ENCODE measurements at places on chromosomes 16 and 17.

DNA sequence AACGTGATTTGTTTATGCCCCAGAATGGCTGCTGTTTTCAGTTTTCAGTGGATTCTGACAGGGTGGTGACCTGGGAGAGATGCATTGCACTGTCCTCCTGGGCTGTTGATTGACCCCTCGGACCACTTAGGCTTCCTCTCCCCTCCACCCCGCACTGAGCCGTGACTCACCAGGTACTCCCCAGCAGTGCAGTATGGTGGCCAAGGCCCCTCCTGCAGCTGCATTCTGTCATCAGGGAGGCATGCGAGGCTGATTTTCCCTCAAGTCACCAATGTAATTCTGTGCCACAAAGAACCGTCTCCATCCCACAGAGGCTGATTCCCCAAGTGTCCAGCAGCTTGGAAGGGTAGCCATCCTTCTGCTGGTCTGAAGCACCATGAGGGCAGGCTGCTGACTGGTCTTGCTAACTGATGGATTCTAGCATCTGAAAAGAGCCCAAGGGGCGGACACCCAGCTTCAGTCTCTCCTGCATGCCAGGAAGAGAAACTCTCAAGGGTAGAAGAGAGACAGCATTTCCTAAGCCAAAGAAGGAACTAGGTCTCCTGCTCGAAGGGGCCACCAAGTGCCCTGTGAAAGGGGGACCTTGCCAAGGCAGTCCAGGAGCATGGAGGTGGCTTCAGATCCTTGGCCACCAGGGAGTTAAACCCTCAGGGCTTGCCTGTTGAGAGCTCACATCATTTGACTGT is 148.1 kb downstream of the SOCS1 start:
- peak; percentile 61 for DNase-seq

- DNase-seq = no peak
Measured at GRCh38 chr17:62696726-62697490, 69.4 kb downstream of the MRC2 start.

- DNase-seq = no peak
Measured at GRCh38 chr17:57873261-57874057, 23.6 kb upstream of the MRPS23 start.

DNA sequence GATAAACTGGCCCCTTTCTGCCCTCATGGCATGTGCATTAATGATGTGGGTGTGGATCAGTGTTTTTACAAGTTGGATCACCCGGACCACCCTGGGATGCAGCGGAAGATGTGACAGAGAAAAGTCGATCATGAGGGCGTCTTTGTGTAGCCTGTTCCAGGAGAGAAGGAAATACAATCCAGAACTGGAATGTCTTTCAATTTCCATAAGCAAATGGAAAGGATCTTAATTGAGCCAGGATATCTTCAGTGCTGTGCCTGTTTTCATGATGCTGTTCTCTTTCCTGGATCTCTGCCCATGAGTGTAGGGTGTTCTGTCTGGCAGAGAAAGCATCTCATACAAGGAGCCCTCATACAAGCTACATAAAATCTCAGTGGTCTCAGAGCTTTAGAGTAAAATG is 481.4 kb downstream of the XYLT1 start:
- no peak for DNase-seq

DNA sequence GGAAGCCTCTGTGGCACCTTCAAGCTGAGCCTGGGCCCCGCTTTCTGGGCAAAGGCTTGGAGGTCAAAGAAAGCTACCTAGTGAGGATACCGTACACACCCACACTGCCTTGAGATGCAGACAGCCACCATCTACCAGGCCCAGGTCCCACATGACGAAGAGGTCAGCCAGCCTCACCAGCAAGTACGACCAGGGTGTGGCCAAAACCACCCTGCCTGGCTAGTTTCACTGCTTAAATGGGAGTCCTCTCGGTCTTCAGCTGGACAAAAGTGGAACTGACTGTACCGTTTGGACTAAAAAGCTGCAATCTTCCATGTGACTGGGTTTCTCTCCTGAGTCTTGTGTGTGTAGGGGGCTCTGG is 21.6 kb downstream of the VASN start:
- peak; percentile 82 for DNase-seq

DNA sequence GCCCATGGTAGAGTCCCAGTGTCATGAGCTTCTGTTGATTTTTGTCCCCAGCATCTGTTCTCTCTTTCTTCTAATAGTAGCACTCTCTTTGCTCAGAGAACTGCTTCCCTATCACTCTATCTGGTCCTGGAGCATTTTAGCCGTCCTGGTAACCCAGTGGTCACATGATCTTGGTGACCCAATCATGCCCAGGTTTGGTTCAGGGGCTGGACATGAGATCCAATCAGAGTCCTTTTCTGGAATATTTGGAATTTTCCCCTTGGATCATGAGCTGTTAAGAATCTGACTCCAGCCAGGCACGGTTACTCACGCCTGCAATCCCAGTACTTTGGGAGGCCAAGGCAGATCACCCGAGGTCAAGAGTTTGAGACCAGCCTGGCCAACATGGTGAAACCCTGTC is 197.0 kb downstream of the RAB11FIP4 start:
- DNase-seq = no peak

- peak; percentile 89 for DNase-seq
Measured at GRCh38 chr16:29857133-29857760, 5.8 kb downstream of the CDIPT start.

DNA sequence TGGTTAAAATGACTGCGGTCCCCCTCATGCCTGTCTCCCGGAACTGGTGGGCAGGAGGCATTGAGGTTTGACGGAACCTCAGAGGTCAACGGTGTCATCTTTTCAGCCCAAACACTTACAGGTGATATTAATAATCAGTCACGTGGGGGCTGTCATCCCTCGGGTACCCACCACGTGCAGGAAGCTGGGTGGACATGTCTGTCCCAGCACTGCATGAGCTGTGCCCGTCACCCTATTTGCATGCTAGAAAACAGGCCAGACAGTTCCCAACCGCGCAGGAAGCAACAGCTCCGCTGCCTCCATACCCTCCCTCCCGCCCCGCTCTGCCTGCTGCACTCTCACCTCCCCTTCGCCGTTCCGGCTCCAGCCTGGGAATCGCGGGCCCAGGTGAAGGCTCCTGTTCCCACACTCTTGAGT is 1.4 kb downstream of the SYNGR3 start:
- DNase-seq = no peak

GRCh38 chr17:39754958-39755553 is 17.3 kb downstream of the GRB7 start:
- no peak for DNase-seq

- DNase-seq = no peak
Measured at GRCh38 chr17:50317121-50317520, 28.8 kb upstream of the XYLT2 start.

- no peak for DNase-seq
Measured at GRCh38 chr17:19333132-19333440, 29.4 kb downstream of the B9D1 start.

DNA sequence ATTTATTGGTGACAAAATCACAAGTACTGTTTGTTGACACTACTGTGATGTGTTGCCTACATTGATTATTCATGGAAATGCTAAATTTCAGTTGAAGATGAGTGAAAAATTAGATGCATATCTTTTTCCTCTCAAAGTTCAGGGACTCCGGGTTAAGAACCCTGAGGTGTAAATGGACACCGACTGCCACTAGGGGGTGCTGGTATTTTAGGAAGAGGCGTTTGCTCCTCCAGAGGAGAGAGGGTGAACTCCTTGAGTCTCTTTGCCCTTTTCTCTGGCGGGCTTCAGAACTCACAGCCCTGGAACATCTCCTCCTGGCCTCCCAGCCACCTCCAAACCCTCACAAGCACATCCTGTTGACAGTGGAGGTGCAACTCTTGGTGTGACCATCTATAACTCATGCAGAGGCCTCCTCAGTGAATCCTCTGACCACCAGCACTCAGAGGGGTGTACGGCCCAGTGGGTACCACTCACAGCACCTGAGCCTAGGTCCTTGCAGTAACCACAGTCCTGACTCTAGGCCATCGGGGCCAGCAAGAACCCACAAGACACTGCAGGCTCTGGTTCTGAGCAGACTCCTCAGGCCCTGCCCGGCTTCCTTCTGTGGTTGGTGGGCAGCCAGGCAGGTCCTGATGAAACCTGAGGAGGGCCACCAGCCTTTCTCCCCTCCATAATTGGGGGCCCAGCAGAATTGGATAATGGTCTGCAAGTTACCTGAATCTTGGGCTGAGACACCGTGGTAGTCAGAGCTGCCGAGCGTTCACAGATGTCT is 26.2 kb upstream of the PIK3R5 start:
- DNase-seq = peak; percentile 66

GRCh38 chr17:68053231-68054013 is 17.9 kb downstream of the KPNA2 start:
- DNase-seq = peak; percentile 94

DNA sequence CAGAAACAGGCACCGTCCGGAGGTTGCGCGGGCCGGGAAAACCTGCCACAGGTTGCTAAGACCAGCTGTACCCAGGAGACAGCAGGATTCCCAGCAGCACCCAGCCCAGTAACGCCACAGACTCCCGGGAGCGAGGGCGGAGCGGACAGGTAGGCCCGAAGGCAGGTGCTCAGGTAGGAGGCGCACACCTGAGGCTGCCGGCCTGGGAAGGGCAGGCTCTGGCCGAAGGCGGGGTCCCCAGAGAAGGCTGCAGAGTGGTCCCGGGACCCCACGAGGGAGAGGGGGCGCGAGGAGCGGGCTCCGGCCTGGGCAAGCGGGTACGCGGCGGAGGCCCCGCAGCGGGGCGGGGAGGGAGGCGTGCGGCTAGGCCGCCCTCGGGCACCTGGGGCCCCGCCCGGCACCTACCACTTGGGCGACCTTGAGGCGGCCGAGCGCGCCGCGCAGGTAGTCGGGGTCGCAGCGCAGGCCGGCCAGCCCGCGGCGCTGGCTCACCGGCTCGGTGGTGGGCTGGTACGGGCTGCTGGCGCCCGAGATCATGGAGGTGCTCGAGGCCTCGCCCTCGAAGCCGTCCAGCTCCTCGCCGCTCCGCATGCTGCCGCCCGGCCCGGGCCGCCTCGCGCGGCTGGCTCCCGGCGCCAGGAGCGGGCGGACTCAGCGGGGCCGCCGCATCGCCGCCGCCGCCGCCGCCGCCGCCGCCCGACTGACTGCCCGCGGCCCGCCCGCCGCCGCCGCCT is 441 bp downstream of the CMTM4 start:
- no peak for DNase-seq

GRCh38 chr17:28944862-28945741 is 6.2 kb downstream of the PHF12 start:
- peak; percentile 33 for DNase-seq

- DNase-seq = peak; percentile 50
Measured at GRCh38 chr17:8162233-8162996, at the start of gene VAMP2. Gene VAMP2 (minus strand): TSS chr17:8162948. CDS start chr17:8162879, 69 bp downstream.

- DNase-seq = no peak
Measured at GRCh38 chr16:407253-407652, 5.6 kb downstream of the DECR2 start.

DNA sequence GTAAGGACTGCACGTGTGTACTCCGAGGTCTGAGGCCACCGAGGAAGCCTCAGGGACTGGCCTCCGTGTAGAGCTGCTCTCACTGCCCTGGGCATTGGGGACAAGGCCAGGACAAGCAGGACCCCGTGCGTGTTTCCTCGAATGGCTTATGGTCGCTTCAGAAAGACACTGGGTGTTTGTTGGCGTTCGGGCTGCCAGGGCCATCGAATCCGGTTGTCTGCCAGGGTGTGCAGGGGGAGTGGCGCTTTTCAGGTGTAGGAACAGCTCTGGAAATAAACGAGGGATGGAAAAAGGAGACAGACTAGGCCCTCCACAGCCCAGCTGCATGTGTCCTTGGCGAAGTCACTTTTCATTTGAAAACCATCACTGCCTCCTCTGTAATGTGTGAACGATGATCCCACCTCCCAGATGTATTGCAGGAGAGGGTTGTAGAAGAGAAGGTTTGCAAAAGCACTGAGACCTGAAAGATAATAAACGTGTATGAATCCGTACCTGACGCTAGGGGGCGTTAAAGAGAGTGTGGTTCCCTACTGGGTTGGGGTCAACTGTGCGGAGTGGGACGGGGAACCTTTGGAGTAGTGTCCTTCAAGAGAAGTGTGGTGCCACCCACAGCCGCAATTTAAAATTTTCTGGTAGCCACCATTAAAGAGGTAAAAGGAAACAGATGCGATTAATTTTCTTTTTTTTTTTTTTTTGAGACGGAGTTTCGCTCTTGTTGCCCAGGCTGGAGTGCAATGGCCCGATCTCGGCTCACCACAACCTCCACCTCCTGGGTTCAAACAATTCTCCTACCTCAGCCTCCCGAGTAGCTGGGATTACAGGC is 2.1 kb upstream of the ZSCAN10 start:
- peak; percentile 39 for DNase-seq

GRCh38 chr16:23298290-23298915 is 3.7 kb upstream of the SCNN1B start:
- DNase-seq = no peak

DNA sequence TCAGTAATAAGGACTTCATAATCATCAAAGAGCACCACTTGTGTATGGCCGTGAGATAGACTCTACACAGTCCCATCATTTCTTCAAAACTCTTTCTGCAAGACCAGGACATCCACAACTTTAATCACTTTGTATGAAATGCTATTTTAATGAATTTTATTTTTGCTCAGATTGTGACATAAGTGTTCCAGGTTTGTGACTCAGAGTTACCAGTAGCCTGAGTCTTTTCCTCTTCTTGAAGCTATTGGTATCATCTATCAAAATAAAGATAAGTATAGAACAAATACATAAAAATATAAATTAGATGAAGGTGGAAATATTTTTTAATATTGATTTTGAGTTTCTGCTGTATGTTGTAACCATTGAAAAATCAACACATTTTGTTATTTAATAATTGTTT is 16.6 kb upstream of the VWA3A start:
- DNase-seq = peak; percentile 40

- DNase-seq = no peak
Measured at GRCh38 chr16:46882940-46883307, 1.2 kb upstream of the GPT2 start.

DNA sequence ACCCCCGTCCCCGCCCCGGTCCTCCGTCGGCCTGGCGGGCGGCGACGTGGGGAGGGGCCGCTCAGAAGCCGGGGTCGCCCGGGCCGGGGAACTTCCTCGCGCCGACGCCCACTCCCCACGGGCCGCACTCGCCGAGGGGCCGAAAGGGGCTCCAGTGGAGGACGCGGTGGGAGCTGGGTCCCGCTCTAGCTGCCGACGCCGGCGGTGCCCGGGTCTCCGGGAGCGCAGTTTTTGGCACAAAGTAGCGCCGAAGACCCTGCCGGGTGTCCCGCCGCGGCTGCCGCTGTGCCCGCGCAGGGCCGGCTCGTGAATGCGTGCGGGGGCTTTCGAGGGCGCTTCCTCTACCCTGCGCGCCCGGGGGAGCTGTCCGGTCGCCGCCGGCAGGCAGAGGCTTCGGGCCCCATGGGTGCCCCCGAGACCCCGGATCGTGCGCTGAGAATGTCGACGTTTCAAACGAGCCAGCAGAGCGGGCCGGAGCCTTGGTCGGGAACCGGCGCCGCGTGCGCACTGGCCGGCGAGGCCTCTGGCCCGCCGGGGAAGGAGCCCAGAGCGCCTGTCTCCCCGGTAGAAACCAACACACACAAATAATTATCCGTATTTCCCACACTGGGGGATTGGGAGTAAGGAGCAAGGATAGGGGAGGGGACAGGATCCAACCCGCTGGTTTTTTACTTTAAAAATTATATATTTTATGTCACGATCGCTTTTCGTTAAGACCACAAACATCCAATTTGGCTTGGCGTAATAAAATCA is 46.6 kb upstream of the SLC38A10 start:
- peak; percentile 21 for DNase-seq

GRCh38 chr16:5621826-5622225 is 524.2 kb upstream of the EEF2KMT start:
- DNase-seq = no peak

- peak; percentile 85 for DNase-seq
Measured at GRCh38 chr16:24986512-24987303, 28.5 kb downstream of the ARHGAP17 start.

- peak; percentile 36 for DNase-seq
Measured at GRCh38 chr17:79777894-79778503, at the start of gene CBX2. Gene CBX2 (plus strand): TSS chr17:79778148. CDS start chr17:79778236, 88 bp downstream.
